ENCODE measurements at places on chromosomes 2 and 18.

DNA sequence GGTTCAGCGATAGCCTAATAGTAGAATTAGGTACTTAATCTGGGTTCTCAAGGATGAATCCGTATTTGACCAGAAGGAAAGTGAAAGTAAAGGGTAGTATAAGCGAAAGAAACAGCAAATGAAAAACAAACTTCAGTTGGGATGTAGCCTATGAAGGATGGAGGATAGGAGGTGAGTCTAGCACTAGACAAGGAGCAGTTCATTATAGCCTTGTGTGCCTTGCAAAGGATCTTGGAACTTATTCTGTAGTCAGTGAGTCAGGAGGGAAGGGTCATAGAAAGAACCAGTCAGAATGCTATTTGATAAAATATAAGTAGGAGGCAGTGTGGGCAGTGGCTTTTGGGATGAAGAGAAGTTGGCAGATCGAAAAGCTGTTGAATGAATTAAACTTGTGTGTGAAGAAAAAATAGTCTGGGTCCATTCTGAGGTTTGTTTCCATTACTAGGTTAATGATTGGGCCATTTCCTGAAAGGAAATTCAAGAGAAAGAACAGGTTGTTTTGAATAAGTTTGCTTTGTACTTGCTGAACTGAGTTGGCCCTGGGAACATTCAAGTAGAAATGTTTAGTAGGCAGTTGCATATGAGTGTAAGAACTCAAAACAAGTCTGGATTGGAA lies 48.5 kb downstream of the ANKRD12 start:
- DNase-seq: no peak

- no peak for DNase-seq
Measured at GRCh38 chr2:183812091-183812490, 687.8 kb downstream of the NUP35 start.

DNA sequence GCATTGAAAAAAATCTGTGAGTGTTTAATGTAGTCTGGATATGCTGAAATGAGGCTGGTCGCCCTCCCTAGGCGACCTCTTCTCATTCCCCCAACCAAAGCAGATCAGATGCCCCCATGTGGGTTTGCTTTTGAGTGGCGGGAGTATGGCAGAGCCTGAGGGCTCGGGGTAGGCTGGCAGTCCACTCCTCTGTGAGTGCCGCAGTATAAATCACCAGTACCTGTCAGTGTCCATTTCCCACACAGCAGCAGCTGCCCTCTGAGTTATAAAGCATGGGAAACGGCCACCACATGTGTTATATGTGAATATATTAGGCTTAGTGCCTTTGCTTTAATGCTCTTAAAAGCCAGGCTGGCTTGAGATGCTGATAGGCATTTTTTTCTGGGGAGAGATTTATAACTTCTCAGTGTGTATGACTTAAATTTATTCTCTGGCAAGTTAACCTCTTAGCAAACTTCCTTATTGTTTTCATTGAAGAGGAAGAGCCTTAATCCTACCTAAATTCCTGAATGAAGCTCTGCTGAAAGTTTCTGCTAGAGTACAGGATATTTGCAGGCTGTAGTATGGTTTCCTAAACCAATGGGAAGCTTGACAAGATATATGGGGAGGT lies 3.8 kb downstream of the DCC start:
- DNase-seq: peak; percentile 60

GRCh38 chr18:55149994-55150393 lies 190.7 kb upstream of the CCDC68 start:
- DNase-seq: no peak

GRCh38 chr2:230129343-230129742 lies 60.6 kb upstream of the SLC16A14 start:
- DNase-seq: no peak

DNA sequence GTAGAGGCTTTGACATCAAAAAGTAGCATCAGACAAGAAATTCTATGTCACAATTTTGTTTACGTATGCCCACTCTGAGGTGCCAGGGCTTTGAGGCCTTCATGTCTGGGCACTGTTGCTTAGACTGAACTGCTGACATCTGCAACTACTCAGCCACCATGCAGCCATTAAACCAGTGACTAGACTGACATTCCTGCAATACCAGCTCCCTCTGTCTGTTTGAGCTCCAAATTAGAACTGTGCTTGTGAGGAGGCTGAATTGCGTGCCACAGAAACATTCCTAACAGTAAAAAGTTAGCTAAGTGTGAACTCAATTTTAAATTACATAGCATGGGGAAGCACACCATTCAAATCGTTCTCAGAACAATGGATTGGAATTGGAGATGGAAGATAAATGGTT lies 163.2 kb downstream of the INSIG2 start:
- DNase-seq: no peak

GRCh38 chr2:47907039-47907781 lies 912 bp upstream of the FBXO11 start:
- peak; percentile 37 for DNase-seq

- DNase-seq: no peak
Measured at GRCh38 chr2:23377771-23378170, 7.2 kb upstream of the KLHL29 start.

DNA sequence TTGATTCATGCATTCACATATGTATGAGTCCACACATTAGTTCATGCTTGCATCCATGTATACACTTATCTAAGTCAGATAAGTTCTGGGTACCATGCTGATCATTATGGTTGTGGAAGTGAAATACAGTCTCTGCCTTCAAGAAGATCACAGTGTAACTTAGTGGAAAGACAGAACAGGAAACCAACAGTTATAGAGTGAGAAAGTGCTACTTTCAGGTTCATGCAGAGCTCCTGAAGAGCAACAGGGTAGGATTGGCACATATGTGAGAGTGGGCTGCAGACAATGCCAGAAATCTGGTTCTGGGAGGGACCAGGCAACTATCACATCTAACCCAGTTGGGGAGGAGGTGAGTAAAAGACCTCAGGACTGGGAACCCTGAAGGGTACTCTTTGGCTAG lies 35.4 kb upstream of the PGAP1 start:
- DNase-seq: no peak

- DNase-seq: no peak
Measured at GRCh38 chr18:12751891-12752290, 49.0 kb downstream of the PSMG2 start.

- DNase-seq: no peak
Measured at GRCh38 chr18:72830109-72830508, 37.7 kb downstream of the NETO1 start.

DNA sequence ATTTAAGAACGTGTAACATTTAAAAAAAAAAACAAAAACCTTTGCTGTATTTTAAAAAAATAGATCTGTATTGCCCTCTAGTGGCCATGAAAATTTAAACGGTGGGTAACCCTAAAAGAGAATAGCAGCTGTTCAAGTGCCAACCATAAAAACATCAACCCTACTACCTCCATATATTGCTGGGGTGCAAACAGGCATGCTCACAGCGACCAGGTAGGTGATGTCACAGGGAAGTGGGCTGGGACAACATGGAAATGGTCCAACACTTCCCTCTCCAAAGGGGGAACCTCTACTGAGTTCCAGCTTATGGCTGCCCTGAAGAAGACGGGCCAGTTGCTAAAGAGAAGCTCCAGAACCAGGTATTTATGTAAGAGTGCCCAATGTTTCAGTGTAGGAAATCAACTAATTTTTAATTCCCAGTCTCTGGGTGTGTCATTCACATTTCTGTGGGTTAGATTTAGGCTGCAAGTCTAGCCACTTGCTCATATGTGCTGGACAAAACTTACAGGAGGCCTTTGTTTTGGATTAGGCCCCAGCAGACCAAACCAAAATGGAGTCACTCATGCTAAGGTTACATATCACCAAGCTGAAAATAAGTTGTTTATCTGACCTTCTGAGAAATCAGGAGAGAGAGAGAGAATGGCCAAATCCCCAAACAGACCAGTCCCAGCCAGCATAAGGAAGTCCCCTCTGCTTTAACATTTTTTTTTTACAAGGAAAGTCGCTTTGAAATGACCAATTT lies 54.5 kb downstream of the SKA1 start:
- peak; percentile 80 for DNase-seq
